ENCODE measurements at places on chromosomes 2 and 18.

DNA sequence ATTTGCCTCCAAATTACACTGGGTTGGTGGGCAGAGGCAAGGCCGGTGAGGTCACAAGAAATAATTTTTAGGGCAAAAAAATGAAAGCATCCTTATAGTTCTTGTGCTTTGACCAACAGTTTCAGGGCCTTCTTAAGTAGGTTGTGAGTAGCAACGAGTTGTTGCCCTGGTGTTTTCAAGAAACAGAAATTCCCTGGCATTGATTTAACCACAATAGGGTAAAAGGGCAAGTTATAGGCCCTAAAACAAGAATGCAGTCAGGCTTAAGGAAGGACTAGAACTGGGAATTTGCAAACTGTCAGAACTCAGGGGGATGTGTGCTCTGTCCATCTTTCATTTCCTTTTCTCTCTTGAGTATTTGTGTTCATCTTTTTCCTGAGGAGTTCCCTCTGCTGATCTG is 46.1 kb upstream of the STPG4 start:
- DNase-seq = no peak

GRCh38 chr2:151999053-151999452 is 99.8 kb downstream of the CACNB4 start:
- DNase-seq = peak; percentile 23

GRCh38 chr18:23526501-23527063 is 23.3 kb downstream of the RMC1 start:
- no peak for DNase-seq

GRCh38 chr18:37889963-37890362 is 324.4 kb upstream of the CELF4 start:
- no peak for DNase-seq

- DNase-seq = no peak
Measured at GRCh38 chr2:176239031-176239430, 30.2 kb upstream of the MTX2 start.

DNA sequence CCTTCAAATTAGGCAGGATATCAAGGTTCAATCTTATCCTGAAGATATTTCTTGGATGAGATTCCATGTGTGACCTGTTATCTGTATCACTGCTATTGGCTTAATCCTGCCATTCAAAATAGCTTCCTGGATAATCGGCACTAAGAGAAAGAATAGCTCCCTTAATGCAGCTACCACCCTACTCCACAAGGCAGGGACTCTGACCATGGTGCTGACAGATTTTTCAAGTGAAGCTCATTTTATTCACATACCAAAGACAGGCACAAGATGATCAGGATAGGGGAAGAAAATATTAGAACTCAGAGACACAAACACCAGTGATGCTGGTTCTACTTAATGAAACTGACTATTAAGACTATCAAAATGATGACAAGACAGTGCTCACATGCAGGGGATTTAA is 74.9 kb downstream of the ORC4 start:
- no peak for DNase-seq

DNA sequence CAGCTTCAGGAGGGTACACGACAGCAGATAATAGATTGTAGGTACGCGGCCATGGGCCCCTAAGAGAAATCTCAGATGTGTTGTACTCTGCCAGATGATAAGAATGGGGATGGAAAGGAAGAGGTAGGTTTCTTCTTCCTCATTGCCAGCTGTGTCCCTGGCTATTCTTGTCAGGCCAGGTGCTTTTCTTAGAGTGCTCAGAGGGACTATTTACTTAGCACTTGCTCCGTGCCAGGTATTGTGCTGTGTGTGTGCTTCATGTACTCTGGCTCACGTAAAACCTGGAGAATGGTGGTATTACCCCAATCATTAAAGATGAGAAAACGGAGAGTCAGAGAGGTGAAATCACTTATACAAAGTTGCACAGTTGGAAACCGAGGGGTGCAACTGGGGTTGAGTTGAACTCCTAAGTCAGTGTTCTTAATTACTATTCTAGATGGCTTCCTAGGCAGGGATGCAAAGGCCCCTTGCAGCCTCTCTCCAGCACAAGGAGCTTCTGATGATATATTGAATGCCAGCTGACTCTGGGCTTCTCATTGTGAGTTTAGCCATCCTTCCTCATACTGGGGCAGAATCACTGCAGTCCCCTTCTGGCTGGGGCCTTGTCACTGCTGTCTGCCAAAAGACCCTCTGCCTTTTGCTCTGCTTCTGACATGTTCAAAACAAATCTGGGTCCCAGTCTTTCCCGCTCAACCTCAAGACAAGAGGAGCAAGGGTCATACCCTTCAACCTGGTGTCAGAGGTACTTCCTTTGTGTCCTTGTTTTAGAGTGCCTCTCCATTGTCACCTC is 60.7 kb downstream of the LYPD1 start:
- peak; percentile 70 for DNase-seq

GRCh38 chr18:808502-808901 is 3.5 kb downstream of the YES1 start:
- no peak for DNase-seq

- DNase-seq = no peak
Measured at GRCh38 chr2:78644854-78645253, 380.6 kb upstream of the REG3G start.

- no peak for DNase-seq
Measured at GRCh38 chr2:24024996-24025663, 15.2 kb downstream of the MFSD2B start.

DNA sequence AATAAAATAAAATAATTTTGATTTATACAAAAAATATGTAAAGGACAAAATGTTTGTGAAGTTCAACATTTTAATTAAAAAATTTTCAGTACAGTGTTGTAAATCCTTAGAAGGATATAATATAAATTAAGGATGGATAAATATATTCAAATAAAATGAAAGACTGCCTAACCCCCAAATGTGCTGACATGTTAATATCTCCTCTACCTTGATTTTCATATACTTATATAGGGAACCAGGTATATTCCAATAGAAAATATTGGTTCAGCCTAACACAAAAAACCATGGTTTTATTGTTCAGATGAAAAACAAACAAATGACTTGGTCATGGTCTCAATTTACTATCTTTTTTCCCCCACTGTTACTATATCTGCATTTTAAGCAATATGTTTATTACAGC is 7.3 kb downstream of the TMEM17 start:
- no peak for DNase-seq

DNA sequence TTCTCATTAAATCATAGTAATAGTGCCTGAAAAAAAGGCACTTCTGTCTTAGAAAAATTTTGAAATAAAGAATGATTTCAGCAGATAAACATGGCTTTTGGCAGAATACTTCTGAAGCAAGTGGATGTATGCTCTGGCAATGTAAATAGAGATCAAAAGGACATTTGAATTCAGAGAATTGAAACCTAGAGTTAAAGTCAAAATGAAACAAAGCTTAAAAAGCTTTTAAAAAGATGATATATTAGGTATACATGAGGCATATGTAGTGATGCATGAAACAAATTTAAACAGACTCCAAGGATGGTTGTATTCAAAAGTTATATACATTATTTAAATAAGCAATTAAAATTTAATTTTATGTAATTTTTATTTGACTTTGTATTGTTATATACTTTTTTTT is 1344.5 kb upstream of the TMEFF2 start:
- no peak for DNase-seq

DNA sequence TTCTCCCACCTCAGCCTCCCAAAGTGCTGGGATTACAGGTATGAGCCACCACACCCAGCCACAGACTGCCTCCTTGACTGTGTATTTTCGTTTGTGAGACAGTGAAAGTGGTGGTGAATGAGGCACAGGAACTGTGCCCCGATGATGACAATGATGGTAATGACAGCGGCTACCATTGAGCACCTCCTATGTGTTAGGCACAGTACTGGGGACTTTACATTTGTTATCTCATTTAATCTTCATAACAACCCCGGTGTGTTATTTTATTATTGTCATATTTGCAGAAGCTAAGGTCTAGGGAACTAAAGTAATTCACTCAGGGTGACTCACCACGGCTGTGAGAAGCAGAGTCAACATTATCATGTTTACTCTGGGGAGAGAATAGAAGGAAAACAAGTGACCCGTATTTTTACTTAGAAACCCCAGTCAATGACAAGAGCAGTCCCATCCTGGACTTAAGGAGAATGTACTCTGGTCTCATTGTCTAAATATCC is 77.6 kb upstream of the ALPP start:
- DNase-seq = no peak

DNA sequence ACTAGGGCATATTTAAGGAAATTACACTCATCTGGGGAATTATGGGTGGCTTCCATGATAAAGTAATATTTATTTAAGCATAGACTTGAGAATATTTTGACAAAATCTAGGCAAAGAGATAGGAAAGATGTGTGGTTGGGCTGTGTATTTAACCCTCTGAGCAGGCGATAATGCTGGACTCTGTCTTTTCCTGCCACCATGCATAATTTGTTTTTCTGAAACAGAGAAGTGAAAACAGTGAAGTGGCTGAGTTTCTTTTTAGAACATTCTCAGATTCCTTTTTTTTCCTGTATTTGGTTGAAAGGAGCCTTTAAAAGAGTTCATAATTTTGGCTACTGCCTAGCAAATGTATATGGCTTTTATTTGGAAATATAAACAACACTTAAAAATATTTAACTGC is 104.8 kb upstream of the CDH19 start:
- no peak for DNase-seq

- no peak for DNase-seq
Measured at GRCh38 chr2:38030635-38031355, 45.2 kb downstream of the CYP1B1 start.

DNA sequence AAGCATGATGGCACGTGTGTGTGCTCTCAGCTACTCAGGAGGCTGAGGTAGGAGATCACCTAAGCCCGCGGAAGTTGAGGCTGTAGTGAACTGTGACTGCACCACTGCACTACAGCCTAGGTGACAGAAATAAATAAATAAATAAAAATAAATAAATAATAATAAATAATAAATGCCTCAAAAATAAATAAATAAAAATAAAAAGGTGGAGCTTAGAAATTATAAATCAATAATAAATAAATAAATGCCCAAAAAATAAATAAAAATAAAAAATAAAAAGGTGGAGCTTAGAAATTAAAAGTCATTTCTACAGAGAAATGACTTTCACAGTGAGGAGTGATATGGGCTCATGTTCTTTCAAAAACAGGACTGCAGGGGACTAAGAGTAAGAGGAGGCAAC is 6.0 kb upstream of the MALL start:
- DNase-seq = no peak

GRCh38 chr2:114056294-114057143 is 166.6 kb downstream of the ACTR3 start:
- DNase-seq = no peak

DNA sequence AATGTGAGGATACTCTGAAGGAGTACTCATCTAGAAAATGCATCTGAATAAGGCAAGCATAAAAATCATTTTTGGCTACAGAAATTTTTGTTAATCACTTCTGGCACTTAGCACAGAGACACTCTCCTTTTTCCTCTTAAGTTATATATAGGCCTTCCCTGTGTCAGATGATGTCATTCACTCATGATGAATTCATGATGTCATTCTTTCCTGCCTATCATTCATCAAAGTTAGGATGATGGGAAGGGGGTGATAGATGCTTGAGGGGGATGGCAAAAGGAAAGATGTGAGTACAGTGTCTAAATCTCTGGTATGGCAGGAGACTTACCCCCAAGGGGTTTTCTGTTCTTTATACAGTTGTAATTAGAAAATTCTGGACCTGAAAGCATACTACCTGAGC is 42.0 kb downstream of the MAP3K20 start:
- DNase-seq = no peak

- no peak for DNase-seq
Measured at GRCh38 chr2:238706673-238707072, 141.2 kb upstream of the TWIST2 start.

- DNase-seq = no peak
Measured at GRCh38 chr2:237090906-237091305, 5.2 kb downstream of the COPS8 start.

GRCh38 chr2:239293775-239294430 is 106.9 kb downstream of the HDAC4 start:
- DNase-seq = no peak

DNA sequence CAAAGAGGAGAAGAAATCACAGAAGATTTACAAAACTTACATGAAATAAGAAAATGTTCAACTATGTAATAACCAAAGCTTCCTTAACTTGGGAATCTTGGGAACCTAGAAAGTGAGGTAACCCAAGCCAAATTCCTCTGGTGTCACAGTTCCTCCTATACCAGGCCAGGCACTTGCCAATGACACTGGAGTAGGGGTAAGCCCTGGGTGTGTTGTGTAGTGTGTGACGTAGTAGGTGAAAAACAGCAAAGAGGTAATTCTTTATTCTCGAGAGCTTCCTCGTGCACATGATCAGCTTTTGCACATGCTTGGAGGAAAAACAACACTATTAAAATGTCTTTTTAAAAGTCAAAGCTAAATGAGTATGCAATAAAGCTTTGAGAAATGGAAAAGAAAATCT is 118.0 kb downstream of the METTL8 start:
- no peak for DNase-seq

- DNase-seq = no peak
Measured at GRCh38 chr18:11977153-11977466, 4.2 kb upstream of the IMPA2 start.

GRCh38 chr2:1088192-1088860 is 137.7 kb downstream of the SNTG2 start:
- DNase-seq = no peak

DNA sequence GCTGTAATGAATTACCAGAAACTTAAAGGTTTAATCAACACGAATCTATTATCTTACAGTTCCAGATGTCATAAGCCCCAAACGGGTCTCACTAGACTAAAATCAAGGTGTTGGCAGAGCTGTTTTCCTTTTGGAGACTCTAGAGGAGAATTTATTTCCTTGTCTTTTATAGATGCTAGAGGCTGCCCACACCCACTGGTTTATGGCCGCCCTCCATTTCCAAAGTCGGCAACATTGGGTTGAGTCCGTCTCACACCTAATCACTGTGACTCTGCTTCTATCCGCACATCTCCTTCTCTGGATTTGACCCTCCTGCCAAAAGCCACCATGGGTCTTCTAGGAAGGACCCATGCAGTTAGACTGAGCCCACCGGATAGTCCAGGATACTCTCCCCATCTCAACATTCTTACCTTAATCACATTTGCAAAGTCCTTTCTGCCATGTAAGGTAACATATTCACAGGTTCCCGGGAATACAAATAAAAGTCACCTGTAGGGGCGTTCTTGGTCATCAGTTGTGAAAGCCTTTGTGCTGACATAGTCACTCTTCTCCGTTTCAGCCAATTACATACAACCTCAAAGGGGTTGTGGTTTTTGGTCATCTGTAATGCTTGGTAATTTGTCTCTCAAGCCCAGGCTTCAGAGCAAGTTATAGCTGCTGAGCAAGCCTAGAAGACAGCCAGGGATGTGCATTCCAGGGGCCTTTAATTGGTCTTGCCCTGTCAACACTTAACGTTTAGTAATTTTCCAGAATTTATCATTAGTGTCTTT is 179.4 kb downstream of the ANTXR1 start:
- no peak for DNase-seq

GRCh38 chr2:240443891-240444301 is 8.4 kb downstream of the GPC1 start:
- DNase-seq = no peak

DNA sequence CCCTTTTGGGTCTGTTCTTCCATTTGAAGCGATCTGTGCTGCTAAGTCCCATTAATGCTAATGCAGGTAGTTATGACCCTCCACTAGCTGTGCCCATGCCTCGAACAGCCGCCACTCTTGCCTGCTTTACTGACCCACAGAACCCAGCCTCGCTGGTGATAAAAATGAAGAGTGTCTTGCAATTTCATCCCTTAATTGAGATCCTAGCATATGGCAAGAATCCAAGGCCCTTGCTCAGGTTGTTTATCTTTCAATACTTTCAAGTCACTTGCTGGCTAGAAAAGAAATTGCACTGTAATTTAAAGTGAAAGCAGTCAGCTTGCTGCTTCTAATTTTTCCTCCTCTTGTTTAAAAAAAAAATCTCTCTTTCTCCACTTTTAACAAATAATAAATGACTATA is 73.6 kb downstream of the ZNF521 start:
- DNase-seq = no peak

- no peak for DNase-seq
Measured at GRCh38 chr2:219406861-219407230, 11.3 kb upstream of the DES start.

Data from NCI-H1092 treated with DMSO at 0.1 percent for 48 hours (cell line).